DMS79 treated with DMSO at 0.1 percent for 48 hours (cell line): ENCODE measurements at places on chromosomes 4 and X.

DNA sequence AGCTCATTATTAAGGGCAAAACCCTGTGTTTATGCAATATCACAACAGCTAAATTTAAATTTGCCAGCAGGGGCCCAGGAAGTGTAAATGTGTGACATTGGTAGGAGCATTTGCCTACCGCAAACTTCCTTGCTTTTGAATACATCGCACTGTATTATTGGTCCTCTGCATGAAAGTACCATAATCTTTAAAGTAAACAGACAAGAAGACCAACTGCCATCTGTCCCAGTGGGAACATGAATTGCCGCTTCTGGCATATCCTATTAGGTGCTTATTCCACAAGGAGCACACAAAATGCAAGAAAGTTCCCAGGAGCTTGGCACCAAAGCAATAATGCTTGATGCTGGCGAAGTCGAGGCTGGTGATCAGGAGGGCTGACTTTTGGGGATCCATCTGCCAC, 51.3 kb downstream of the SOD3 start:
- DNase-seq: no peak

GRCh38 chr4:184016759-184017668, 111.9 kb downstream of the STOX2 start:
- no peak for DNase-seq

DNA sequence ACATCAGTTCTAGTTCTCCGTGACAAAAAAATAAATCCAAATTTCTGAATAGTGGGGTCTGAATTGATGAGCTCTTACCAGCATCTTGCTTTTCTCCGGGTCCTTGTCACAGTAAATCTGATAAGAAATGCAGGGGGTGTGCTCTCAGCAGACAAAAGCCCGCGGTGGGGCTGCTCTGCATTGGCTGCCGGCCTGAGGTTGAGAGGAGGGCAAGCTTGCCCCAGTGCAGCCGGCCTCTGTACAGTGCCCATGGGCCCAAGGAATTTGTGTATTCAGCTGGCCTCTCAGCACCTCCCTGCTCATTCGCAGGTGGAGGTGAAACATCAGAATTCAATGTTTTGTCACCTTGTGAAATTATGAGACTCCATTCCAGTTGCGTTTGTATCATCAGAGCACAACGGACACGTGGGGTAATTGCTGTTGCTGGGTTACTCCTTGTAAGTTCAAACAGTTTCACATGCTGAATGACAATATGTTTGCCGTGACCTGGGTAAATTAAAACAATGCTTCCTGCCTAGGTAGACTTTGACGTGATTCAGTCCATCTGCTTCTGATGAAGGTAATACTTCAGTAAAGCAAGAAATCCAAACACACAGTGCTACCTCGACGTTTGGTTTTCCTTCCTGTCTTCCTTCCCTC, 596.4 kb downstream of the MID1IP1 start:
- DNase-seq: peak; percentile 5

DNA sequence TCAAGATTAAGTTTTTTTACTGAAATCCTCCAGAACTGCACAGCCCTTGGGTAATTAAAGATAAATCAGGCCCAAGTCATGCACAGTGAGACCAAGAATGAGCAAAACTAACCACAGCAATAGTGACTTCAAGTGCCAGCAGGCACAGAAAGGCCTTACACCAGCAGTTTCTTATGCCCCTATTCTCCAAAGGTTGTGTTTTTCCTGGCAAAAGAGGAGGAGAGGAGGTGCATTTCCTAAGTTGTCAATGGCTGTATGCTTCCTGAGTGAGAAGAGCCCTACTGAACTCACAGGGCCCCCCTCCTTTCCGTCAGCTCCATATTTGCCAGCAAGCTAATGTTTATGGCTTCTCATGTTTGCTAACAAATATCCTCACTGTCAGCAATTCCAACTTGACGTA, 418.7 kb upstream of the INTU start:
- no peak for DNase-seq

- DNase-seq: no peak
Observed at GRCh38 chrX:111168314-111168713, 72.3 kb downstream of the PAK3 start.

DNA sequence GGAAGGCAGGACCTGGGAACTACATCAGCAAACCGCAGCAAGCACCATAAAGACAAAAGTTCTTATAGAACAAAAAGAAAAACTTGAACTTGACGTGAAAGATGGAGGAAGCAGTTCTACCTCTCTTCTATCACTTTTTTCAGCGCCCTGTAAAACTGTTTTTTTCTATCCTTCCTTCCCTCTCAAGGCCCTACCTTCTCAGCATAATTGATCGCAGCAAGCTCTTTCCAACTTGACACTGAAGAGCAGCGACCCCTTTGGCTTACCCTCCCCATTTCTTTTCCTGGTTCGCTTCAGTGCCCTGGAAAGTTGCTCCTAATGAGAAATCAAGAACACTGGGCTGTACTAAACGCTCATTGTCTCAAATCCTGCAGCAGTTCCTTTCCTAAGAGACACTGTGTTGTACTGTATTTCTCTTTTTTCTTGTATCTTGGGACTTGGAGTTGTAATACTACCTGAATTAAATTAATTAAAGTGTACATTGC, 150.6 kb upstream of the SLC4A4 start:
- no peak for DNase-seq

- no peak for DNase-seq
Observed at GRCh38 chr4:152729466-152729865, 49.7 kb upstream of the TMEM154 start.

DNA sequence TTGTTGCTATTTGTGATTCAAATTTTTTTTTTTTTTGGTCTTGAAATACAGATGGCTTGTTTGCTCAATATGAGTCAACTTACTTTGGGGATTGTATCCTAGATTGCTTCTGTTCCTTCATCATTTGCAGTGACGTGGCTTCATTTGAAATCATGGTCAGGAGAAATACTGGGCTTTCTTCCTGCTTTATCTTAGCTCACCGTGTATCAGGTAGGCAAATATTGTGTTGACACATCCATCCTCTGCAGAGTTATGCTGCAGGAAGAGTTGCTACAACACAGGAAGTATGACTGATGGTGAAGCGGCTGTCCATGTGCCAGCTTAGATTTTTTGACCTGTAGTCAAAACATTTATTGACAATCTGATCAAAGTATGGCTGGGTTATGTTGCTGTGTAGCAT, 232.2 kb downstream of the C4orf33 start:
- DNase-seq: no peak

GRCh38 chr4:87965501-87965975, 10.0 kb upstream of the SPP1 start:
- DNase-seq: no peak

DNA sequence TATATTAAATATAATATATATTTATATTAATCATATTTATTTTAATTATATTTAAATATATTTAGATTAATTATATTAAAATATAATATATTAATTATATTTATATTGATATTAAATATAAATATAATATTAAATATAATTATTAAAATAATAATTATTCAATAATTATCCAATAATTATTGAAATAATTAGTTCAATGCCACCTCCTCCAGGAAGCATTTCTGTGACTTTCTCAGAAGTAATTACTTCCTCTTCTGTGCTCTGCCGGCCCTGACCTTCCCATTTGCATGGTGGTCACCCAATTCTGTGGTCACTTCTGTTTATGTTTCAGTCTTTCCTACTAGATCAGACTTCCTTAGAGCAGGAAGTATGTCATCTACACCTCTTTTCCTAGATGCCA, 45.8 kb downstream of the EVC2 start:
- DNase-seq: no peak

GRCh38 chr4:10084651-10085358, 31.8 kb downstream of the WDR1 start:
- no peak for DNase-seq

DNA sequence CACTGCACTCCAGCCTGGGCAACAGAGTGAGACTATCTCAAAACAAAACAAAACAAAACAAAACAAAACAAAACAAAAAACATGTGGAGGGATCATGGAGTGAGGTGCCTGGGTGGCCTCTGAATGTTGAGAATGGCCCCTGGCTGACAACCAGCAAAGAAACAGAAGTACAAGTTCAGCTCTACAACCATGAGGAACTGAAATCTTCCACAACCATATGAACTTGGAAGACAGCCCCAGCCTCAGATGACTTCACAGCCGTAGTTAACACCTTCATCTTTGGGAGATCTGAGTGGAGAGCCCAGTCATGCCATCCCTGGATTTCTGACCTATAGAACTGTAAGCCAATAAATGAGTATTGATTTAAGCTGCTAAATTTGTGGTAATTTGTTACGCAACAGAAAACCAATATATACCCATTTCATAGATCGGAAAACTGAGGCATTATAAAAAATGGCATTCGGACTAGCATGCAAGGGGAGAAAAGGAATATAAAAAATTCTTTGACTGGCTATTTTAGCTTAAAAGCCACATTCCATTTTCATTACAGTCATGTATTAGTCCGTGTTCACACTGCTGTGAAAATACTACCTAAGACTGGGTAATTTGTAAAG, 138.7 kb upstream of the RAPGEF2 start:
- DNase-seq: no peak

DNA sequence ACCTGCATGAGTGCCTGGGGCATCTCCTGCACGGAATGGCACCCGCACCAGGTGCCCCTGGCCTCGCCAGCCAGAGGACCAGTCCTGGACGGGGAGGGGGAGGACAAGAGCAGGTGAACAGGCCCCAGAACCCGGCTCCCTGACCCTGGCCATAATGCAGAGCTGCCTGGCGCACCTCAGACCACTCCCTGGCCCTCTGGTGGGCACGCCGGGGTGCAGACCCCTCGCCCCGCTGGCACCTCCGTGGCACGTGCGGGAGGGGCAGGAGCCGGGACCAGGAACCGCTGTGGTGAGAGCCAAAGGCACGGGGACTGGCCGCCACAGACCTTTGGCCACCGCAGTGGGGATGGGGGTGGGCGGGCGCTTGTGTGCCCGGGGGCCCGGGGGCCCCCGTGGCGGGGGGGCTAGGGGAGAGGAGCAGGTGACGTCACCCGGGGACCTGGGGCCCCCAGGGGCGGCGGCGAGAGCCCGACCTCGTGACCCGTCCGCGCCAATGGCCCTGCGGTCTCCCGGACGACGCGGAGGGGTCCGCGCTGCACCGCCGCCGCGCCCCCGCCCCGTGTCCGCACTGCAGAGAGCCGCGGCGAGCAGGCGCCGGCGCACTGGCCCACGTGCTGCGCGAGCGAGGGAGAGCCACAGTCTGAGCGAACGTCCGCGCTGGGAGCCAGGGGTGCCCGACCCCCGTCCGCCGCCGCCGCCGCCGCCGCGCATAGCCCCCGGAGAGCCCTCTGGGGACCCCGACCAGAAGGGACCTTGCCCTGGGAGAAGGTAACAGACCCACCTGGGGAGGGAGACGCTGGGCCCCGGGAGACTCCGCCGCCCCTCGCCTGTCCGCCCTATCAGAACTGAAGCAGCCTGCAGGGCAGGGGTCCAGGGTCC, at the start of gene PNMA3:
PNMA3 (plus strand) TSS at position 600 of the 879 bp plus-strand sequence. CDS start 586 bp downstream, outside the sequence.
- DNase-seq: no peak

GRCh38 chr4:113101669-113102068, 52.2 kb downstream of the ANK2 start:
- no peak for DNase-seq

GRCh38 chrX:18390941-18391538, 34.4 kb upstream of the CDKL5 start:
- DNase-seq: peak; percentile 26

- peak; percentile 2 for DNase-seq
Observed at GRCh38 chr4:165096776-165097175, 15.9 kb downstream of the TMEM192 start.

DNA sequence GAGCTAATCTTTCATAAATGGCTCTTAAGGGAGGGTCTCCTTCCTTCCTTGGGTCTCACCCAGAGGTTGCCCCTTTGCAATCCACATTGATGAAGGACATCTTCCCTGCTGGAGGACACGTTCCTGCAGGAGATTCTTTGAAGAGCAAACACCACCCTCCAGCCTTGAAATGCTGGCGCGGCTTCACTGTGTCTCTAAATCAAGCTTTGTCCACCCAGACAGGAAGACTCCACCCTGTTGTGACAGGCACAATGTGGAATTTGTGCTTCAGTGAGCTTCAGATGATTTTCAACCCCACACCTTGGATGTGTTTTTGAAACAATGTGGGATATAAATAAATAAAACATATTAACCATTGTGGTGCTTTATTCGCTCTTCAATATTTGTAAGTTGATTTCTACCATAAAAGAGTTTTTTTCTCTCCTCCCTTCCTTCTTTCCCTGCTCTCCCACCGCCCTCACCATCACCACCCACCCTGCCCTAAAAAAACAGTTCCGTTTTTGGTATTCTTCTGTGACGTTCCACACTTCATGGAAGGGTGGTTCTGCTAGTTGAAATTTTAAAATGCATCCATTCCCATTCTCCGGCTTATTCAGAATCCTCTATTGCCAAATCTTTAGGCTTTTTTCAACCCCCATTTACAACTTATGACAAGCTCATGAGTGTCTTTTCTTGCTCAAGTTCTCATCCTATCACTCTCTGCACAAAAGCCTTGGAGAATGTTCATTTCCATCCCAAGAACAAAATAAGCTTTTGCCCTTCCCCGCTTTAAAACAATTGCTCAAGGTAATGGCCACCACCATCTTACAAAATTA, 264.3 kb downstream of the RAPGEF2 start:
- DNase-seq: no peak

GRCh38 chrX:2316534-2316933, 184.2 kb downstream of the DHRSX start:
- DNase-seq: no peak

DNA sequence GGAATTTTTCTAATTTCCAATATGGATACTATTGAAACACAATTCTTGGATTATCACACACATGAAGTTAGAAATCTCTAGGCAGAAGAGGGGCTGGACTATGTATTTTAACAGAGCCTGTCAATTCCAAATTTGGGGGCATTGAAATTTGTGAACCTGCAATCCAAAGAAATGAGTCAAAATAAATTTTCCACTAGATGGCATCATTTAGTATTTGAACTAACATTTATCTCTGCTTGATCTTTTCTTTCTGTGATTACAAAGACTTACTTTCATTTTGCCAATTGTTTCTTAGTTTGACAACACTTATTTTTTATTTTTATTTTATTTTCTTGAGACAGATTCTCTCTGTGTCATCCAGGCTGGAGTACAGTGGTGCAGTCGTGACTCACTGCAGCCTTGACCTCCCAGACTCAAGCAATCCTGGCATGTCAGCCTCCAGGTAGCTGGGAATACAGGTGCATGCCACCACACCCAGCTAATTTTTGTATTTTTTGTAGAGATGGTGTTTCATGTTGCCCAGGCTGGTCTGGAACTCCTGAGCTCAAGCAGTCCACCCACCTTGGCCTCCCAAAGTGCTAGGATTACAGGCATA, 2.7 kb upstream of the PYURF start:
- DNase-seq: peak; percentile 21

DNA sequence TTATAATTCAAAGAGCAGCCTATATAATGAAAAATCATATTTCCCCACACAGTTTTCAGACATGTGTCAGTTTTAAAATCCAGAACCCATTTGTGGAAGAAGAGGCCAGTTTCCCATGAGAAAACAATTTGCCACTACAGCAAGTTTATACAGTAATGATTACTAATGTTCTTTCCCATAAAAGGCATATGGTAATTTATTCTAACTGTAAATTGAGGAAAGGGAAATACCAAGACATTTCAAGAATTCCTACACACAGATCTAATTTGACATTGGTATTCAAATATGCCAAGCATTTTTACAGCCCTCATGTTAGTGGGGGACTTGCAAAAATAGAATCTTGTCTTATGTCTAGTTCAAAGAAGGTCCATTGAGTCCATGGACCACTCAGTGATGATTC, 1368.6 kb downstream of the FSTL5 start:
- DNase-seq: no peak
